ENCODE measurements at places on chromosomes 13 and 19.

- no peak for DNase-seq
Measured at GRCh38 chr13:75725736-75726135, 89.6 kb downstream of the LMO7 start.

DNA sequence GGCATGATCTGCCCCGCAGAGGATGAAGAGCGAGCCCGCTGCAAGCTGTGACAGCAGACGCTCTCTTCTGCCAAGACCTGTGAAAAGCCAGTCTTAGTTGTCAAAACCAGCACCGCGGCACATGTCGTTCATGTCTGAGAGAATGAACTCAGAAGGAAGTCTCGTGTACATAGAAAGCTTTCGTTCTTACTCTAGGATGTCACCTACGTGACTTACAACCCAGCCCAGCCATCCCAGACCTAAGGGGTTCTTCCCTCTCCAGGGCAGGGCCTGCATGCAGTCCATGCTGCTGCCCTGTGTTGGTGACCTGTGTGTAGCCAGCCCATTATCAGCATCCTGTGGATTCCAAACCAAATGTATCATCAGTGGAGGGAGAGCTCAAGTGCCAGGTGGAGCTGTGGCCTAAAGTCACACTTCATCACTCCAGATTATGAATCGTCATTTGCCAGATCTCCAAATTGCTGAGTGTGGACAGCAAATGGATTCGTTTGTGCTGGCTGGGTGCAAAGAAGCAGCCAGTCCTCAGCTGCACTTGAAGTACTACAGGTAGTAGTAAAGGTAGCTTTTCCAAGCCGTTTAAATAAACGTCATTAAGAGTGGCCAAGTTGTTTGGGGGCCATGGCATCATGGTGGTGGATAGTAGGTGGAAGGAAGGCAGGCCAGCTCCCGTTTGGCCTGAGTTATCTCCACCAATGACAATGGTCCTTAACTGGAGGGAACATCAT lies 73.9 kb upstream of the GPR183 start:
- no peak for DNase-seq

- no peak for DNase-seq
Measured at GRCh38 chr13:33139780-33140535, 123.7 kb downstream of the KL start.

DNA sequence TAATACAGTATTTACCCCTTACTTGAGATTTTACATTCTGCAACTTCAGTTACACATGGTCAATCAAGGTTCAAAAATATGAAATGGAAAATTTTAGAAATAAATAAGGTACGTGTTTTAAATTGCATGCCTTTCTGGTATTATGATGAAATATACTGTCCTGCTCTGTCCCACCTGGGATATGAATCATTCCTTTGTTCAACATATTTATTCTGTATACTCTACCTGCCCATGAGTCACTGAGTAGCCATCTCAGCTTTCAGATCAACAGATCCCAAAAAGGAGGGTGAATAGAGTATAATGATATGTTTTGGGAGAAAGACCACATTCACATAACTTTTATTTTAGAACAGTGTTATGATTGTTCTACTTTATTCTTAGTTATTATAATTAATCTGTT lies 37.8 kb downstream of the STOML3 start:
- DNase-seq, result no peak

GRCh38 chr19:5292822-5293611 lies 47.6 kb downstream of the PTPRS start:
- no peak for DNase-seq

All from Kasumi-1 (cell line).